ENCODE measurements at places on chromosomes 3 and 15.

DNA sequence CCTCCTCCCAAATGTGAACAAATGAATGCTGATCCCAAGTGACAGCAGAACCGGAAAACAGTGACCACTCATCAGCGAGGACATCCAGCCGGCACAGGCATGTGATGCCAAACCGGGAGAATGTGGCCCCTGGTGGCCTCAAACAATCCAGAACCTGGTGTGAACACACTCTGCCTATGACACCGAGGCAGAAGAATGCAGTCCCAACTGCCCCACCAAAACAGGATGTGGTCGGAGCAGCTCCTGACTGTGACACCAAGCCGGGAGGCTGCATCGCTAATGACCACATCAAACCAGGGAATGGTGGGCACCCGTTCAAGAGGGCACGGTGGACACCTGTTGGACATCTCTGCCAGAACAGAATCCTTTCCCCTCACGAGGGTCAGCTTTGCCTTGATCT is 15.4 kb downstream of the SCN5A start:
- DNase-seq: no peak

- no peak for DNase-seq
These were observed 38.6 kb downstream of the MGLL start for GRCh38 chr3:127783642-127784160.

DNA sequence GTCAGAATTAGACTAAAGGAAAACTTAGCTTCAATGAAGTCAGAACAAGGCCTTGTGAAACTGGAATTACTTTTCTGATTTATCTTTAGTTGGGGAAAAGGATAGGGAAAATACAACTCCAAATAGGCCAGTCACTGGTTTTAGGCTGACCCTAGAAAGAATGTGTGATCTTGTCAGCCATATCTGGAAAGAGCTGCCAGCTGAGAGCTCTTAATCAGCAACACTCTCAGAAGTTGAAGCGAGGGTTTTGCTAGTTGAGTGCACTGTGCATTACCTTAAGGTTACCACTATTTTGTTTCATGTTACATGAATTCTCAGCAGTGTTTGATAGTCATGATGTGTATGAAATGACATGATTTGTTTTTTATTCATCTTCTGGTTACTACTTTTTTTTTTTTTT is 905.3 kb upstream of the ALCAM start:
- DNase-seq: no peak

GRCh38 chr3:100225883-100226282 is 34.9 kb upstream of the TBC1D23 start:
- no peak for DNase-seq

- no peak for DNase-seq
These were observed 399.1 kb downstream of the SI start for GRCh38 chr3:164679245-164679644.

GRCh38 chr15:89399238-89400115 is 64.9 kb upstream of the POLG start:
- DNase-seq: no peak

DNA sequence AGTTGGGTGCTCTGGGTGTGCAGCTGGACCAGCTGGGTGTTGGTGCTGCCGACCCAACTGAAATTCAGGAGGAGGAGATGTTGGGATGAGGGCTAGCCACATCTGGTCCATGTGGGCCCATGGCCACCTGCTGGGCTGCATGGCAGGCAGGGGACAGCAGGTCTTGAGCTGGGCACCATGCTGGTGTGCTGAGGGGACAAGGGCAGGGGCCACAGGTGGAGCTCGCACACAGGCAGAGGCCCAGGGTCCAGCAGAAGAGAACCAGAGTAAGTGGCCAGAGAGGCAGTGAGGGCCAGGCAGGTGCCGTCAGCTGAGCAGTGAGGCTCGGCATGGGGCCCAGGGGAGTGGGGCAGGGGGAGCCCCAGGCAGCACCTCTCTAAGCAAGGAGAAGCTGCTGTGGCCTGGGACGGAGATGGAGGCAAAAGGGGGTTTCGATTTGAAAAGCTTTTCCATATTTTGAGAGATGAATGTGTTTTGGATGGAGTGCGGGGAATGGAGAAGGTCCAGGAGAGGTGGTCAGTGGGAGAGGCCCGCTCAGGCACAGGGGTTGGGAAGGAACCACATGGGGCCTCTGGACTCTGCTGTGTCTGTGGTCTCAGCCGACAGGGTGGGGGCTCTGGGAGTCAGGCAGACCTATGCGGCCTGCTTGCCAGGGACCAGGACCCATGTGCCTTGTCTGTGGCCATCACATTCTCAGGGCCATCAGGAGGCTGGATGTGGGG is 30.5 kb upstream of the PLXNA1 start:
- no peak for DNase-seq

DNA sequence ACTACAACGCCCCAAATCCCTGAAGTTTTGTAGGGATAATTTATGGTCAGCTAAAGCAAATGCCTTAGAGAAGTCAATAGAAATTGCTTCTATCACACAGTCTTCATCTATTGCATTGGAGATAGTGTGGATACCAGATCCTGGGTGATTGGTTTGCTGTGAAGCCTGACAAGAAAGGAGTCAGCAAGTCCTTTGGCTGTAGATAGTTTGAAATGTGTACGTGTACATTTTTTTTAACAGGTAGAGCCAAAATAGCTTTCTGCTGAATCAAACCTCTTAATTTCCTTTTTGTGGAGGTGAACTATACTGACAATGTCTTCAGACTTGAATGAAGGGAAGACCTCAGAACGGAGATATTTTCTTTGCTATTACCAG is 312.3 kb downstream of the ZBBX start:
- no peak for DNase-seq

DNA sequence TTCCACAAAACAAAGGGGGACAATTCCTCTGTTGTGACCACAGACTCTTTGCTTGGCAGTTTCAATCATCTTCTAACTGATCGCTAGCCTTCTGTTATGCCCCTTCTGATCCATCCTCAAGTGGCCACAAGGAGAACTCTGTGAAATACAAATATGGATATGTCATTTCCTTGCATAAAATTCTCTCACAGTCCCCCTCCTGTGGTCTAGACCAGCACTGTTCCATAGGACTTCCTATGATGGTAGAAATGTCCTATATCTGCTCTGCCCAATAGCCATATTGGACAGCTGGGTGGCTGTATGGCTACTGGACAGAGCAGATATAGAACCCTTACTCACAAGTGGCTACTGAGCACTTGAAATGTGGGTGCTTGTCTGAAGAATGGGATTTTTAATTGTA is 25.9 kb upstream of the SNRK start:
- DNase-seq: no peak

DNA sequence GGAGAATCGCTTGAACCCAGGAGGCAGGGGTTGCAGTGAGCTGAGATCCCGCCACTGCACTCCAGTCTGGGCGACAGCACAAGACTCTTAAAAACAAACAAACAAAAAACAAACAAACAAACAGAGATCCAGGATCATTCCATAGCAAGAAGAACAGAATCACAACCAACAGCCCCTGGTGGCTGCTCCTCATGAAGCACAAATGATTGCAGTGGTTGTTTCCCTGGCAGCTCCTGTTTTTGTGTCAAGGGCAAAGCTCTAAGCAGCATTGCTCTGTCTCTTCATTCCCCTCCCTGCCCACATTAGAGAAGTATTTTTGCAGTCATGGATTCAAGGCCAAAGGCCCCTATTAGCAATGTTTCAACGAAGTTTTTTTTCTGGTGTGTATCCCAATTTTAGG is 25.8 kb upstream of the BLM start:
- no peak for DNase-seq

DNA sequence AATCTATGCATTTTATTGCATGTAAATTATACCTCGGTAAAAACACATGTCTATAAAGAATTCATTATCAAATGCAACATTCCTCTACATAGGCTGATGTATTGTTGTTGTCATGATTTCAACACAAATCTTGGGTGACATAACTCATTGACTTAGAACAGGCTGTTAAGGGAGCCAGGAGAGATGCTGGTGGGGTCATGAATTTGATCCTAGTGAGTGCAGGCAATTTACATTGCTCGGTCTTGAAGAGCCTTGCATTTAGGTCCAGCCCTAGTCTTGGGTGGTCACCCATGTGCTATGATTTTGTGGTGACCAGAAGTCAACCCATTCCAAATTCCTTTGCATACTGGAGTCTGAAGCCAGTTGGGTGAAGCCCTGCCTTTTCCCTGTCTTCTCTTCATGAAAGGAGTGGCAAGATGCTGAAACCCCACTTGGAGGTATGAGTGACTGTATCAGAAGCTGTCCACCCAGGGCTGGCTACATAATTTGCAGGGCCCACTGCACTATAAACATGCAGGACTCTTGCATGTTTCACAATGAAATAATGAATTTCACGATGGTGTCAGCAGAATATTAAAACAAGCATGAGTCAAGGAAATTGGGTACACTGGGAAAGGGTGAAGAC is 59.2 kb downstream of the RPLP1 start:
- DNase-seq: no peak

- no peak for DNase-seq
These were observed 355.8 kb downstream of the MCTP2 start for GRCh38 chr15:94587113-94587512.

DNA sequence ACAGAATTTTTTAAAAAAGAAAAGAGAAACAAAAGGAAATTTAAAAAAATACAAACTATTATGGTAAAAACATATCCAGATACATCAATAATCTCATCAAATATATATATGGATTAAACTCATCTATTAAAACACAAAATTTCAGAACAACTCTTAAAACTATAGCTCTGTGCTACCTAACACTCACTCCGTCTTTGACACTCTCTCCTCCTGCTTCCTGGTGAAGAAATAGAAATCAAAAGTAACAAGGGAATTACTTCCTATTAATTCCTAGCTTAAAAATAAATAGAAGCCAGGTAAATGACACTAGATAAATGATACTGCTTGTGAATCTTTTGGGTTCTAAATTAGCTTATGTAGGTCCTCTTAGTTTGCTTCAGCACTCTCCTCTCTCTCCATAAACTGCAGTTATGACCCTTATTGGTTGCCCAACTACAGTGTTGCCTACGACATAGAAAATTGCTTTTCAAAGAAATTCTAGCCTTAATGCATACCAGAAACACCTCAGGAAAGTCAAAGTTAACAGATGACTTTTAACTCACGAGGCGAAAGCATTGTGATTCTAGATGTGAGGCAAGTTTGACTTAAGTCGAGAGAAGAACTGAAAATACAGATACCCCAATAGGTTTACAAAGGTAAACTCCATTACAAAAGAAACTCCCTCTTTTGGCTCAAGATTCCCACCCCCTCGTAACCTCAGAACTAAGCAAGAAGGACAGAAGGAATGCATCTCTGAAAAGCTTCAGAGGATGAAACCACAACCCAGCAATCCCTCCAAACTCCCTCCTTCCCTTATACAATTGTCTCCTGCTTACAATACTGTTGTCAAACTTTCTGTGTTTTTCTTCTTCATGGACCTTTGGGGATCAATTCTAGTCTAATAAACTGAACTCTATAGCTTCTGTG is 394.7 kb downstream of the FGF12 start:
- DNase-seq: no peak

- no peak for DNase-seq
These were observed 271.0 kb upstream of the ATP10A start for GRCh38 chr15:26134152-26134551.

DNA sequence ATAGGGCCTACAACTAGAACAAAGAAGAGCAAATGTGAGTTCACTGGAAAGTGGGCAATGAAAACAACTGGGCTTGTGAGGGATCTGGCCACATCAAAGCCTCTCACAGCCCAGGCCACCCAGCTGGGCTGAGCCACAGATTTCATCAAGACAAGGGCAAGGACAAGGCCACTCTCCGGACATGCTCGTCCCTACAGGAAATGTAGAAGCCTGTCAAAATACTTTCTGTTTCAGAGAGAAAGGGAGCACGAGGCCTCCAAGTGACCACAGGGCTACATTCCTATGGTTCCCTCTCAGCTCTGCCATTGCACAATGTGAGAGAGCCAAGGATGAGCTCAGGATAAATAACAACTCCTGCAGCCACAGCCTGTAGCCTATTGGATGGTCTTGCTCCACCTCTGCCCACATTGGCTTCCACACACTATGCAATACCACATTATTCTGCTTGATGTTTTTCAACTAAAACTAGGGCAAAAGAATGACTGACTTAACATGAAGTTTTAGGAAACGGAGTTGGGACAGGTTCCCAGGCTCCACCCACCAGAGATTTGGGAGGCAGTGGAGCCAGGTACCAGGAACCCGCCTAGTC is 12.1 kb downstream of the TBC1D2B start:
- DNase-seq: no peak

- DNase-seq: no peak
These were observed 74.4 kb downstream of the CDIN1 start for GRCh38 chr15:36653851-36654250.

GRCh38 chr3:55676643-55677042 is 189.5 kb upstream of the WNT5A start:
- no peak for DNase-seq

DNA sequence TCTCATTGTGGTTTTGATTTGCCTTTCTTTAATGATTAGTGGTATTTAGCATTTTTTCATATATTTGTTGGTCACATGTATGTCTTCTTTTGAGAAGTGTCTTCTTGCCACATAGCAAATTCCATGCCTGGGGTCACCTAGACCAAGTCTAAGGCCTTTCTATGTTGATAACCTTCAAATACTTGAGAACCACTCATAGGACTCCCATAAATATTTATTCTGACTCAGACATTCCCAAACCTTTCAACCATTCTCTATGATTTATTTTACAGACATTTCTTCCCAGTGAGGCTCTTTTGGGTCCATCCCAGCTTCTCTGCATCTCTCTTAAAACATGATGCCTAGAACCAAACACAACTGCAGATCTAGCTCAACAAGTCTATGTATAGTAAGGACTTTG is 69.2 kb downstream of the ATP8B4 start:
- DNase-seq: no peak

GRCh38 chr3:171827836-171828458 is 15.2 kb upstream of the TMEM212 start:
- no peak for DNase-seq

GRCh38 chr3:194049394-194049793 is 86.6 kb upstream of the HES1 start:
- DNase-seq: no peak

DNA sequence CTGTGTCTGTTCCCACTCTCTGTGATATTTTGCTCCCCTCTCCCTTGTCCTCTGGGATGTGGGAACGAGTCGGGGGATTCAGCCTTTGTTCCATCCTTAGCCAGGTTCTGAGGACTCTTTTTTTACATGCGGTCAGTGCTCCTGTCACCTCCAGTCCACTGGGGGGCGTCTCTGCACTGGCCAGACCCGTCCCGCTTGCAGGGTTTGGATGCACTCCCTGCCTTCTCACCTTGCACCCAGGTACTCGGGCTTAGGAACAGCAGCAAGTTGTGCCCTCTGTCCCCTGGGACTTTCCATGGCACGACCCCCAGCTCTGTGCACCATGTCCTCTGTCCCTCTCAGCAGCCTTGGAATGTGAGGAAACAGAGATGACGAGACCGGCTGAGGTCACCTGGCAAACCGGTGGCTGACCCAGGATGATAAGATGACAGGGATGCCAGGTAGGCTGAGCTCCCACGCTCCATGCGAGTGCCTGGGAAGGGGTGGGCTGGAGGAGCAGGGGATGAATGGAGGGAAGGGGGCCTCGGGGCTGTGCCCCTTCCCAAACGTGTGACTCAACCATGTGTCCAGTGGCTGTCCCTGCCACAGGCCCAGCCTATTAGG is 27.3 kb upstream of the FGD5 start:
- peak; percentile 47 for DNase-seq

GRCh38 chr3:84136425-84136824 is 822.4 kb upstream of the CADM2 start:
- DNase-seq: no peak
